ENCODE measurements at places on chromosomes 1 and 21.

GRCh38 chr1:205260948-205261732 is 33.4 kb downstream of the TMCC2 start:
- DNase-seq: no peak

GRCh38 chr1:165843304-165843703 is 15.9 kb downstream of the UCK2 start:
- no peak for DNase-seq

DNA sequence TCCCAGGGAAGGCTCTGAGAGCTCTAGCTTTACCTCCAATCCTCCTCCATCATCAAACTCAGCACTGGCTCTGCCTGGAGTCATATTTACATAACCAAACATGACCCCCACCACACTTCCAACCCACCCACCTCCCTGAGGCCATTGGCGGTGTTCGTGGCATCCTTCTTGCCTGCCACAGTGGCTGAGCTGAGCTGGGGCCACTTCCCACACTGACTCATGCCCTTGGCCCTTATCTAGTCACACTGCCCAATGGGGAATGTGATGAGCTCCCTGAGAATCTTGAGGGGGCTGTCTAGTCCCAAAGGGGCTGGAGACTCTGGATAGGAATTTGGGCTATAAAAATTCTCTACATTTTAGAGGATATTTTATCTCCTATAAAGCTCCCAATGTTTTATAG is 230.9 kb upstream of the IRF2BP2 start:
- no peak for DNase-seq

DNA sequence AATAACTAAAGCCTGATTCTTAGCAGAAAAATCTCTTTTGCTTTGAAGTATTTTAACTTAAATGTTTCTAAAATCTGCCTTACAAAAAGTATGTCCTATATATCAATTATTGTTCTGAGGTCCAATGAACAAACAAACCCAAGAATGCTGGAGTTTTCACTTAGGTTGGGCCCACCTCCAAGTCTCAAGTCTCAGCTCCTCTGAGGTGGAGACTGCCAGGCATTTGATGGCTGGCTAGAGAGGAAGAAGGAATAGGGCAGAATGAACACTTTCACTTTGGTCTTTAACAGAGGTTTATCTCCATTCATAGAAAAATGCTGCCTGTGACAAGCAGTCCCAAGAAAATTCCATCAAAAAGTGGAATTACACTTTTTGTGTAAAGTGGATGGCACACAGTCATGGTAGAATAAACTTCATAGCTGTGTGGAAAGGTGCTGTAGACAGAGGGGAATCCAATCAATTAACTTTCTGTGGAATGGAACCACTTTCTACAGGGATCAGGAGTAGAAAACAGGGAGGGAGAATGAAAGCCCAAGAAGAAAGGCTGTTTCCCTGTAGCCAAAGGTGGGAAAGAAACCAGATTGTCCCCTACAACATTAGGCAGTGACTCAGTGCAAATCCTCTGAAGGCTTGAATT is 349.4 kb upstream of the RUNX1 start:
- no peak for DNase-seq

GRCh38 chr21:40200126-40200525 is 332.9 kb downstream of the PCP4 start:
- DNase-seq: no peak

DNA sequence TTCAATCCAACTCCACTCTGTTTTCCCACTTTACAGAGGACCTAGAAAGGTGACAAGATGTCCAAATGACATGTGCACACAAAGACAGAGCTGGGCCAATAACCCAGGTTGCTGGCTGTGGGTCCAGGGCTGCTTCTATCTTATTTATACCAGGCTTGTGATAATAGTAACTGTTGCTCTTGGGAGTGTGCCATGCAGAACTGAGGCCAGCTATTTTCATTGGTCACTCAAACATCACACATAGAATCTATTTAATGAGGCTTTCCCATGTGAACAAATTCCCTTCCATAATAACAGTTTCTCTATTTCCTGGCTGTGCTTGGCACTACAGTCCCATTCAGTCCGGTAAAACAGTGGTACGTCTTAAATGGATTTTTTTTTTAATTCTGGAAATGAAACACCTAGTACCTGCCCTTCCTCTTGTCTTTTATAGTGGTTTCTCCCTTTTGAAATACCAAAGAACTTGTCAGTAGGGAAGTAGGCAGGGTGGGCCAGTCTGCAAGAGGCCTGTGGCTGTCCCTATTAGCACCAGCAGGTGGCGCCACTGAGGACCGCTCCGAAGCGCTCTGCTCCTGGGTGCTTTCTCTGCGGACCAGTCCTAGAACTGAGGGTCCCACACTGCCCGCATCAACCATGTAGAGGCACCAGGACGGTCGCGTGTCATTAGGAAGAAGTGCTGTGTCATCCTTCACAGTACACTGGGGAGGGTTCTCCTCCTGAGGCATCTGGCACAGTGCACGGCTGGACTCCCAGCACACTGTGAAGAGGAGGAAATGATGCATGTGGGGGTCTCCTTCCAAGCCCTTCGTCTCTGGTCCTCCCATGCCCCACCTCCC is 52.1 kb downstream of the GPR161 start:
- DNase-seq: peak; percentile 22

- no peak for DNase-seq
Observed at GRCh38 chr1:100404821-100405220, 52.5 kb downstream of the CDC14A start.

GRCh38 chr1:221602830-221603229 is 139.1 kb downstream of the DUSP10 start:
- no peak for DNase-seq

DNA sequence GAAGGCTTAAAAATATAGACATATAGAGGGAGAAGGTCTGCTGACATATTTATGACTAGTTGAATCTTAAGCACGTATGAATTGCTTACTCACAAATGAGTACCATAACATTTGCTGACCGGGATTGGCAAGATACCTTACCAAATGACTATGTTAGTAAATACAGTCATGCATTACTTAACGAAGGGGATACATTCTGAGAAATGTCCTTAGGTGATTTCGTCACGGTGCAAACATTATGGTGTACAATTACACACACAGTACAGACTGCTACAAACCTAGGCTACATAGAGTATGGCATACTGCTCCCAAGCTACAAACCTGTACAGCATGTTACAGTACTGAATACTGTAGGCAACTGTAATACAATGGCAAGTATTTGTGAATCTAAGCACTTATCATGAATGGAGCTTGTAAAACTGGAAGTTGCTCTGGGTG is 19.4 kb upstream of the UBE2U start:
- DNase-seq: peak; percentile 40

- no peak for DNase-seq
Observed at GRCh38 chr1:54623216-54624007, at the start of gene FAM151A. TSS of gene FAM151A (minus strand) at chr1:54623525. CDS start at chr1:54623395, 130 bp downstream.

All from NCI-H345 (cell line).